T-helper 2 cell (primary cell): ENCODE measurements at places on chromosomes 11 and 22.
A peak's percentile ranks its signal among the peaks of the same experiment; 100 is the strongest.

DNA sequence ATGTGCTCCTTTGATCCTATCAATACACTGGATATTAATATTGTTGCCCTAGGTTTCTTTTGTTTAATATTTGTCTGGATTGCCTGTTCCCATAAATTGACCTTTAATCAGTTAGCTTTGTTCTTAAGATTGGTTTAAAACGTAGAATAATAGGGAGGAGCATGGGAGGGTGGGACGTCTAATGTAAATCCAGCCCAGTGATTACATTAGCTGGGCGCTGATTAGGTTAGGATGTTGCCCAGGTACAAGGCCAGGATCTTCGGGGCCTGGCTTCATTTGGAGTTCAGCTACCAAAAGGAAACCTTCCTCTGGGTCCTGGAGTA, at the start of gene SRSF8:
SRSF8 (plus strand) TSS at position 204 of the 323 bp plus-strand sequence. CDS start 308 bp downstream, outside the sequence.
- no peak for DNase-seq

DNA sequence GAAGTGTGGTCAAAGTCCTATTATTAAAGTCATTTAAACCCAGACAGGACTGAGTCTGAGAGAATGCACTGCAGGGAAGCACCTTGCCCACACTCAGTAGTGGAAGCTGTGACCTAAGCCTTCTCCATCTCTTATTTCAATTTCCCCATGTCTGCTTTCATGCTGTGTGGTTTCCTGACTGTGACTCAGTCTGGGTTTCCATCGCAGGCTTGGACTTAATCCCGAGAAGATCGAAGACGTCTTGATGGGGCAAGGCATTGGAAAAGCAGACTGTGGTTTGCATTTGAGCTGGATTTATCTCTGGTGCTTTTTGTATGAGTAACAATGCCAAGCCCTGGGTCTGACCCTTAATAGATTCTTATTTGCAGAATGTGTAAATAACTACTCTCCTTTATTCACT, 238.9 kb downstream of the NTM start:
- no peak for DNase-seq

DNA sequence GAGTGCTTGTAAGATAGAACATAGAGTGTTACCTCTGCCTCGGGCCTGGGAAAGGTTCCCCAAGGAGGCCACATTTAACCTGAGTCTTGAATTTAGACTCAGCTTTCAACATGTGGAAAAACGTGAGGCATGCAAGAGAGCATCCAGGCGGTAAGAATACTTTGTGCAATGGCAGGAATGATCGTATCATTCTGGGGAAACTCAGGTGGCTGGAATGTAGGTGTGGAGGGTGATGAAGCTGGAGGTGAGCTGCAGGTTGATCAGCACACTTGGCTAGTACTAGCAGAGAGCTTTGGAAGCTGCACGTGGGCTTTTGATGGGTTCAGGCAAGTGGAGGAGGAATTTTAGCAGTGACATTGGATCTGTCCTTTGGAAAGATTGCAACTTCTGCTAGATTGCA, 270.3 kb upstream of the RAG2 start:
- DNase-seq, result no peak

- no peak for DNase-seq
Measured at GRCh38 chr11:130388607-130389205, 39.7 kb downstream of the ADAMTS8 start.

DNA sequence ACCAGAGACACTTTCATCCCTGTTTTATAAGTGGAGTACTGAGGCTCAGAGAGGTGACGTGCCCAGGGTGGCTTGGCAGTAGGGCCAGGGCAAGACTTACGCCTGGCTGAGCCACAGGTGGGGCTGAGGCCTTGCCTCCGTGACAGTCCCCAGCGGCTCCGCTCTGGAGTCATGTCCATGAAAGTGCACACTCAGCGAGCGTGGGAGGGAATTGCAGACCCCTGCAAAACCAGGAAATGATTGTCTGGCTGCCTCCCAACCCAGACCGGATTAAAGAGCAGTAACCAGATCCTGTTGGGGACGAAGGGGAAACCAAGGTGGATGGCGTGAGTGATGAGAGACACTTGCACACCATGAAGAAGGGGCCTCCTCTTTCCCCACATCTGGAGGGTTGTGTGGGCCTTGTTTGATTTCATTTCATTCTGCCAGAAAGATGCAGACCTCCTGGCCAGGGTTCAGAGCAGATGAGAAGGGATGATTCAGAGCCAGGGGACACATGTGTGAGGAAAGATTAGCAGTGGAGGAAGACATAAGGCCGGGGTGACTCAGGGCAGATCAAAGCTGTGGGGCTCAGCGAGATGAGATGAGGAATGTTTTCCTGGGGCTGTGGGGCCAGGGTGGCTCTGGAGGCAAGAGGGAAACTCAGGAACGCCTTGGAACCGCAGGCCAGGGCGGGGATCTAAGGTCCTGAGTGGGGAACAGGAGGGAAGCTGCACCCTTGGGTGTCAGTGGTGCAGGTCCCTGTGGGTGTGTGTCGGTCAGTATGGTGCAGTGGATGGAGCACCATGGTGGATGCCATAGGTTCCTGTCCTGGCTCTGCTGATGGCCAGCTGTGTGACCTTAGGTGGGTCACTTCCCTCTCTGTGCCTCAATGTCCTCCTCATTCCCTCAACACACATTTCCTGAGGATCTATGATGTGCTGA, 29.9 kb upstream of the LRRC32 start:
- no peak for DNase-seq

GRCh38 chr11:74354036-74354435, 42.6 kb upstream of the P4HA3 start:
- no peak for DNase-seq

- DNase-seq, result peak; percentile 19
Measured at GRCh38 chr11:62372871-62373270, 35.6 kb downstream of the ASRGL1 start.

DNA sequence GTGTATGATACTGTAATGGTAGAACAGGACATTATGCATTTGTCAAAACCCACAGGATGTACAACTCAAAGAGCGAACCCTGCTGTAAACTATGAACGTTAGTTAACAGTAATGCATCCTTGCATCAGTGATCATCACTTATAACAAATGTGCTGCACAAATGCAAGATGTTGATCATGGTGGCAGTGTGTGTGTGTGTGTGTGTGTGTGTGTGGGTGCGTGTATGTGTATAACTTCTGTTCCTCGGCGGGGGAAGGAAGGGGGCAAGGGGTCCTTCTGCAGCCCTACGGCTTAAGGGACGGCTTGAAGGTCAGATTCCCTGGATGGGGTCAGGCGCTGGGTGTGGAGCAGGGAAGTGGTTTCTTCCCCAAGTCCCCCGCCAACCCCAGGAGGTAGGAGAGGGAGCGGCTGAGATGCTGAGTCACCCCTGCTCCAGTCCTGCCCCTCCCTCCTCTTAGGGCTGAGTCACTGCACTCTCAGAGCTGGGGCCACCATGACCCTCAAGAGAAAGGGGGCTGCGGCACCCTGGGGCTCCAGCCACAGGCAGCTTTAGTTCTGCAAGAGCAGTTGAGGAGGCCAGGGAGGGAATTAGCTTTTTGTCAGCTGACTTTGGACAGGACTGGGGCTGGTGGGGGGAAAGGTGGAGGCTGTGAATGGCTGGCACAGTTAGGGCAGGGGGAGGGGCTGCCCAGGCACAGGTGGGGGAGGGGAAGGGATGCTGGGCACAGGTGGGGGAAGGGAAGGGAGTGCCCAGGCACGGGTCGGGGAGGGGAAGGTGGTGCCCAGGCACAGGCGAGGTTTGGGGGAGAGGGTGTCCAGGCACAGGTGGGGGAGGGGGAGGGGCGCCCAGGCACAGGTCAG, 8.8 kb upstream of the CTSD start:
- DNase-seq, result peak; percentile 41

DNA sequence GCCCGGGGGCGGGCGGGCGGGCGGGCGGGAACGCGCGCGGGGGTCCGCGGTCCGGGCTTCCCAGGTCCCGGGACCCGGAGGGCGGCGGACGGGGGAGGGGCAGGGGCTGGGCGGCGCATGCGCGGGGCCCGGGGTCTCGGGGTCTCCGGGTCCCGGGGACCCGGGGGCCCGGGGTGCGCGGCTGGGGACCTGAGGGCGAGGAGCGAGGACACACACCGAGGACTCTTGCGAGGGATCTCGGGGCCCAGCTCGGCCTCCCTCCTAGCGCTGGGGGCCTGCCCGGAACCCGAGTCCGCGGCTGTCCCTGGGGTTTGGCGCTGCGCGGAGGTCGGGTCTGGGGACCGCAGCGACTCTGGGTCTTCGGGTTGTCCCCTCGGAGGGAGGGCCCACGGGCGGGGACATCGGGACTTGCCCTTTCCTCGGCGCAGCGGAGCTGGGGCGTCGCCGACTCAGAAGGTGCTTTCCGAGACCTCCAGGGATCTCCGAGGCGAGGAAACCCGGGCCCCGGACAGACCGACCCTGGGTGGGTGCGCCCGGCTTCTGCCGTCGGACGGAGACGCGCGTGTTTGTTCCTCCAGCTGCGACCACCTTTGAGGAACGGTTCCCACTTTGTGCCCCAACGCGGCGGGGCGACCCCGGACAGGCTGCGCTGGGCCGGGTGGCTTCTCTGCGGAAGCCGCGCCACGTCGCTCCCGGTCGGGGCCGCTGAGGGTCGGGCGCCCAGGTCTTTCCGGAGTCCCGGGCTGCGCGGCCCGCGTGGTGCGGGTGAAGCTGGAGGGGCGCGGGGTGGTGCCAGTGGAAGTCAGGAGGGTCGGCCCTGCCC, 540 bp downstream of the PPARA start:
- peak; percentile 38 for DNase-seq

- no peak for DNase-seq
Measured at GRCh38 chr22:32733923-32734514, 67.5 kb upstream of the TIMP3 start.

DNA sequence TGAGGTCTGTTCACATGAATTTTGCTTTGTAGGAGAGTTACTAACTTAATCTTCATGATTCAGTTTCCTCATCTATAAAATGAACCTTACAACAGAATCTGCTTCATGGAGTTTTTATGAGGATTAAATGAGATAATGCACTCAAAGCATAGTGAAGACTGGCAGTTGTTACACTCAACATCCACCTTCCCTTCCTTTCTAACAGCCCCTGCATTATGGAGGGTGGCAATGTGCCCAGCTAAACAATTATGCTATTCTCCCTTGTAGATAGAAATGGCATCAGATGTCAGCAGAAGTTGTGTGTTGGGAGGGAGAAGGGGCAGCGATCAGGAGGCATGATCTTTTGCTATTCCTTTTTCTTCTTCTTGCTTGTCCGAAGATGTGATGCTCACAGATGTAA, 6.5 kb downstream of the POU2AF1 start:
- no peak for DNase-seq

DNA sequence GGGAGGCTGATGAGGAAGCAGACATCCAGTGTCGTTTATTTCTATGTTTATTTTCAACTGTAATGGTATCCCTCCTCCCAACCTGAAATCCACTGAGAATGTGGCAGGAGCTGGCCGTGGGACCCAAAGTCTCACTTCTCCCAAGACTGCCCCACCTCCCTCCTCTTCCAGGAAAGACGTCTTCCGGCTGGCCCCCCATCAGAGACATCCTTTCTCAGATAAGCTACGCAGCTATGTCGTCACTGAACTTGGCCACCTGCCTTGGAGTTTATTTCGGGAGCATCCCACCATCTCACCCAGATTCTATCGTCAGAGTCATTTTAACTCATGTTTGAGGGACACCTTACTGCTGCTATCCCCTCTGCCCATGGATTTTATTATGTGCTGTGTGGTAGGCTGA, 13.9 kb downstream of the TMEM184B start:
- no peak for DNase-seq

- no peak for DNase-seq
Measured at GRCh38 chr11:121958971-121959325, 157.1 kb downstream of the BLID start.

- DNase-seq, result no peak
Measured at GRCh38 chr11:78110830-78111229, 28.6 kb downstream of the ALG8 start.

DNA sequence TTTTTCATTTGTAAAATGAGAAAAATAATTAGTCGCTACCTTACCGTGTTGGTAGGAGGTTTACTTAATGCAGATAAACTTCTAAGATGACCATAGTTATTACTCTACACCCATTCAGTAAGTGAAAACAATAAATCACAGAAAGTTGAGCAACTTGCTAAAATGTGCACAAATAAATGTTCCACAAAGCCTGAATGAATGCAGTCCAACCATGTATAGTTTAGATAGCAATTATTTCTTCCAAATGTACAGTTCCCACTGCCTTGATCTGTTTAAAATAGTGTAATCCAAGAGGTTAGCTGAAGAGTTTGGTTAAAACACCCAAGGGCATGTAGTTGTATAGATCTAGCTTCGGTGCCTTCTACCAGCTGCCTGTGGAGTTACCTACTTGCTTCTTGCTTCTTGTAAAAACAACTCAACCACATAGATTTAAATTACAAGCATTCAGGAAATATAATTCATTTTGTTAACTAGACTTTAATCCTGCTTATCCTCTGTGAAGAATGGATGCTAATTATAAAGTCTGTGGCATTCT, 106.3 kb upstream of the CARD18 start:
- DNase-seq, result no peak

DNA sequence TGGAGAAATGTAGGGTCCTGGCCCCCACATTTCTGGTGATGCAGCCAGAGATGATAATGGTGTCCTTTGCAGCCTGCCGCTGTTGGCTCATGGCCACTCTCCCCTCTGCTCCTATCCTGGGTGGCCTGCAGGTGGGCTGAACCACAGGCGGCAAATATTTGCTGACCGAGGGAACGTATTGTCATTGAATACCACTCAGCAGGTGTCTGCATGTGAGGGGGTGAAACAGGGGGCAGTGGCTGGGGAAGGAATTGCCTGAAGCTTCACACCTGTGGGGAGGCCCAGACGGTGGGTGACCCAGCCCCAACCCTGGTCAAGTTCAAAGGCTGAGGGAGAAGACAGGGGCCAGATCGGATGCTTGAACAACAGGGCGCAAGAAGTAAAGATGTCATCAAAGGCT, 73.3 kb upstream of the WNT11 start:
- no peak for DNase-seq

- no peak for DNase-seq
Measured at GRCh38 chr11:126414615-126415014, 59.1 kb downstream of the ST3GAL4 start.

- DNase-seq, result peak; percentile 58
Measured at GRCh38 chr22:39534591-39535356, 2.2 kb upstream of the RPS19BP1 start.

DNA sequence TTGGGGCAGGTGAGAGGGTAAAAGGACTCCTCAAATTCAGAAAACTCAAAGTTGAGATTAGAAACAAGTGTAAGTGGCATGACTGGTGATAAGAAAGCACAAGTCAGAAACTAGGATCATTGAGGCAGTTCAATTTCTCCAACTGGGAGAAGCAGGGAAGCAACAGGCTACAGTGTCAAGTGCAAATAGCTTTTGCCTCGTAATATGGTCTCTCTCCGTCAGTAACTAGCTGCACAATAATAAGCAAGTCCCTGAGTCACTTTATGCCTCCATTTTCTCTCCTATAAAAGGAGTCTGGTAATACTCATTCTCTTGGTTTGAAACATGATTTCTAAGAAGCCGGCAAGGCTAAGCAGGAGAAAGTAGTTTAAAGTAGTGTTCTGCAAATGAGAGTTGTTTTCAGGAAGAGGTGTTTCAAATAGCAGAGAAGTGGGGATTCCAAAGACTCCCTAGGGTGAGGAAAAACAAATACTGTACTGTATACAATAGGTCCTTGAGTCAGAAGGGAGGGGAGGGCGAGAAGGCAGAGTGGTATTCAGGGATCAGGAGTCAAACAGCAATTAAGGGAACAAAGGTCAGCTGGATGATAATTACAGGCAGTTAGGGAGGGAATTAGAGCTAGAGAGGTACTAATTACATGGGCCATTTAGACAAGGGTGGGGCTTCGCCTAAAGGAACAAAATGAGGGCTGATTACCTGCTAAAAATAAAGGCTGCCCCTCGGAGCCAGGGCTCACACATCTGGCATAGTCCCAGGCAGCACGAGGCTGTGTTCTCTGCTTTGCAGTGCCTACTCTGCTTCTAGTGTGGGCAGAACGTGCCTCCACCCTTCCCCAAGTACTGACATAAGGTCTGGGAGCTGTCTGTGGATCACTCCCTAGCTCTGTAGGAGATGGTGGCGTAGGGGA, 96.0 kb upstream of the BDNF start:
- no peak for DNase-seq
